ENCODE measurements at places on chromosomes 12 and 14.

- no peak for DNase-seq
These were observed 2.8 kb upstream of the KRAS start for GRCh38 chr12:25253371-25254068.

DNA sequence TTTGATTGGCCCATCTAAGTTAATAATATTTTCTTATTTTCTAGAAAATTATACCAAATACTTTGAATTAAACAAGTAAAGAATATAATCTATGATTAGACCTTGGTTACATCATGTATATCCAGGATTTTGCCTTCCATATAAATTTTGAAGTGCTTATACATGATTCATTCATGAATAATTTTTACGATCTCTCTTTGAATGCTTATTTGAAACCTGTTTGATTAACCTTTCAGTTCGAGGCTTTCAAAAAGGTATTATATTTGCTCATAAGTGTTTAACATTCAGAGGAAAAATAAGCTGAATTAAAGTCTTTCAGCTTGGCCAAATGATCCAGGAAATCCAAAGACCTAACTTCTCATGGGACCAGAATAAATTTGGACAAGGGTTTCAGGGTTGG, 495.2 kb upstream of the GARIN6 start:
- no peak for DNase-seq

- no peak for DNase-seq
These were observed 45.6 kb upstream of the BCL2L14 start for GRCh38 chr12:12024911-12025682.

- no peak for DNase-seq
These were observed 49.8 kb downstream of the EID3 start for GRCh38 chr12:104353012-104353981.

DNA sequence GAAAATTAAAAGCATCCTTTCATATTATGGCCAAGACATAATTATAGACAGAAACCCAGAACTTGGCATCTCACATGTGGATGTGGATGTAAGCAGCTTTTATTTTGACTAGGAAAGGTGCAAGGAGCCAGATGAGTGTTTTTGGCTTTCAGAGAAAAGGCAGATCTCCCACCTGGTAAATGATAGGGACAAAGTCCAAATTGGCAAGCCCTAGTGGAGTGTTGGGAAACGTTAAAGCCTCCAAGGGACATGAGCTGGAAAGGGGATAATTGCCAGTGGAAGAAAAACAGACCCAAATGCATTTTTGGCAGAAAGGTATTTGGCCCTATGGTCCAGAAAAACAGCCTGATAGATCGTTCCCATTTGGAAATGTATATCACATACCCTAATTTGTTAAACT, 60.1 kb downstream of the KLHL28 start:
- no peak for DNase-seq

- no peak for DNase-seq
These were observed 13.9 kb downstream of the PSMA6 start for GRCh38 chr14:35306114-35306513.

- DNase-seq: no peak
These were observed 128.0 kb downstream of the NUAK1 start for GRCh38 chr12:106010741-106011140.

GRCh38 chr14:104084251-104085002, 1.1 kb upstream of the ASPG start:
- no peak for DNase-seq

GRCh38 chr12:125772403-125772802, 707.2 kb downstream of the AACS start:
- no peak for DNase-seq

- no peak for DNase-seq
These were observed 55.7 kb downstream of the TRPV4 start for GRCh38 chr12:109777544-109777943.

GRCh38 chr12:118357257-118358007, 15.3 kb downstream of the TAOK3 start:
- DNase-seq: no peak

- no peak for DNase-seq
These were observed 1749.1 kb upstream of the SEL1L start for GRCh38 chr14:83282706-83283105.

DNA sequence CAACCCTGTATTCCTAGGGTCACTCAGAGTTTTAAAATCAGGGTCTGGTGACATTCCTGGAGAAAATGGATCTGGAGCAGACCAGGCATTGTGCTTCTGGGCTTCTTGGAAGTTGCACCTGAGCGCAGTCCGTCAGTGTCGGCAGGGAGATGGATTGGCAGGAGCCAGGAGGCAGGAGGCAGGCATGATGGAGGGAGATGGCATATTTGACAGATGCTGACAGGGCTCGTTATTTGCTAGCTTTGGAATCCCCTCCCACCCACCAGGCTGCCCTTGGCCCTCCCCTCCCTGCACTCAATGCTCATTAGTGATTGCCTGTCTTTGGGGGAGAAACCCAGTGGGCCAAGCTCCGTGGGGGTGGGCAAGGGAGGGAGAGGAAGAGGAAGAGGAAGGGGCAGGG, 4.7 kb downstream of the CISTR start:
- DNase-seq: no peak

- DNase-seq: no peak
These were observed 7.7 kb downstream of the GNPTAB start for GRCh38 chr12:101823039-101823438.

GRCh38 chr12:13258197-13258596, 61.7 kb downstream of the EMP1 start:
- DNase-seq: no peak

GRCh38 chr12:63941166-63941800, 96.8 kb downstream of the SRGAP1 start:
- no peak for DNase-seq

All from activated CD4-positive, alpha-beta T cell treated with anti-CD3 and anti-CD28 coated beads for 1 hour (primary cell).